ENCODE measurements at places on chromosomes 2 and 18.

DNA sequence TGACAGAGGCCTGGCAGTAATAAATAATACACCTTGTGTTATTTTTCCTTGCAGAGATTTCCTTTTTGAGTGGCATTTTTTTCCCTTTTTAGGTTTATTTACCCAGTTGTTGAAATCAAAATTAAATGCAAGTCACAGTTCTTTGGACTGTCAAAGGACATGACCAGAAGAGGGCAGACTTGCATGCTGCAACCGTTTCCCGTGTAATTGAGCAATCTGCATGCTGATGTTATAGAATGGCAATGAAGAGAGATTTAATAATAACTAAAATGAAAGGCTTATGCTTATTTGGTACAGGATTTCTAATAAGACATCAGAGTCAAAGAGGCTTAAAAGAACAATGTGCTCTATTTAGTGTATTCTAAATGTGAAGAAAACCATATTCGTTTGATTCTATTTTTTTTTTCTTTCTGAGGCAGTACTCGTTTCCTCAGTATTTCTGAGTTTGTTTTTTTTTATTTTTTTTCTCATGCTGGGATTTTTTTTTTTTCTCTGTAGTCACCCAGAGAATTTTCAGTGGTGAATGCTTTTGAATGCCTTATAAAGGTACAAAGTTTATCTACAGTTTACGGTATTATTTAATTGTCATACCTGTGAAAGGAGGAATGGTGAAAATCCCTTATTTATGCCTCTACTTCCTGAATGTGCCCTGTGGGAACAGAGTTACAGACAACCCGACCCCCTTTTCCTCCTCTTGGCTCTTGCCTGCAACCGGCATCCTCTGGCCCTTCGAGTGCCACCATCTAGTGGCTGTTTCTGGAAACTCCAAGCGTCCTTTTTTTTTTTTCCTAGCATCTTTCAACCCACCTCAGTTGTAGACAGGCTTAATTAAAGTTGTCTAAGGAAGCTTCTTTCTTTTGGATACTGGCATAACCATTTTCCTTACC lies 368.5 kb downstream of the LRRTM1 start:
- no peak for DNase-seq

DNA sequence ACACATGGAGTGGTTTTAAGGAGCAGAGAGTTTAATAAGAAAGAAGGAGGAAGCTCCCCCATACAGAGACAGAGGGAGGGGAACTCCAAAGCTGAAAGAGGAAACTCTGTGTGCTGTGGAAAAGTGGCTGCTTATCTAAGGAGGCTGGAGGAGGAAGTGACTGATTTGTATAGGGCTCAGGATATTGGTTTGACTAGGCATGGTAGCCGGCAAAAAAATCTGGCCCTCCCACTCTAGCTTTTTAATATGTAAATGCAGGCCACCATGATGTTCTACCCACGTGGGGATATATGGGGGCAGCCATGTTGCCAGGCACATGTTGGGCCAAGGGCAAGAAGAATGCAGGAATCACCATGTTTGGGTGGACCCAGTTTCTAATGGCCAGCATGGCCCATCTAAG lies 64.3 kb downstream of the HNMT start:
- DNase-seq: peak; percentile 2

DNA sequence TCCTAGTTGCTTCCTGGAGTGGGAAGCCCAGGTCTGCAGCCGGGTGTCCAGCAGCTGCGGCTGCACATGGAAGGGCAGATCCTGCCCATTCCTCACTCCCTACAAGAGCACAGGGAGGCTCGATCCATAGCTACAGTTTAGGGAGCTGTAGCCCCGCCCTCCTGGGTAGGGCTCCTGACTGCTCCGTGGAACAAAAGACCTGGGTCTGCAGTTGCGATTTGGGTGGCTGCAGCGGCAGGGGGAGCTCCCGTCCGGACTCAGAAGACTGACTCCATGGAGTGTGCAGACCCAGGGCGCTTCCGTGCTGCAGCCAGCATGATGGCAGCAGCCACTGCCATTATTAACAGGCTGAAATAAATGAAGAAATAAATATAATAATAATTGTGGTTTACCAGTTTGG lies 157.3 kb downstream of the CTNNA2 start:
- no peak for DNase-seq

DNA sequence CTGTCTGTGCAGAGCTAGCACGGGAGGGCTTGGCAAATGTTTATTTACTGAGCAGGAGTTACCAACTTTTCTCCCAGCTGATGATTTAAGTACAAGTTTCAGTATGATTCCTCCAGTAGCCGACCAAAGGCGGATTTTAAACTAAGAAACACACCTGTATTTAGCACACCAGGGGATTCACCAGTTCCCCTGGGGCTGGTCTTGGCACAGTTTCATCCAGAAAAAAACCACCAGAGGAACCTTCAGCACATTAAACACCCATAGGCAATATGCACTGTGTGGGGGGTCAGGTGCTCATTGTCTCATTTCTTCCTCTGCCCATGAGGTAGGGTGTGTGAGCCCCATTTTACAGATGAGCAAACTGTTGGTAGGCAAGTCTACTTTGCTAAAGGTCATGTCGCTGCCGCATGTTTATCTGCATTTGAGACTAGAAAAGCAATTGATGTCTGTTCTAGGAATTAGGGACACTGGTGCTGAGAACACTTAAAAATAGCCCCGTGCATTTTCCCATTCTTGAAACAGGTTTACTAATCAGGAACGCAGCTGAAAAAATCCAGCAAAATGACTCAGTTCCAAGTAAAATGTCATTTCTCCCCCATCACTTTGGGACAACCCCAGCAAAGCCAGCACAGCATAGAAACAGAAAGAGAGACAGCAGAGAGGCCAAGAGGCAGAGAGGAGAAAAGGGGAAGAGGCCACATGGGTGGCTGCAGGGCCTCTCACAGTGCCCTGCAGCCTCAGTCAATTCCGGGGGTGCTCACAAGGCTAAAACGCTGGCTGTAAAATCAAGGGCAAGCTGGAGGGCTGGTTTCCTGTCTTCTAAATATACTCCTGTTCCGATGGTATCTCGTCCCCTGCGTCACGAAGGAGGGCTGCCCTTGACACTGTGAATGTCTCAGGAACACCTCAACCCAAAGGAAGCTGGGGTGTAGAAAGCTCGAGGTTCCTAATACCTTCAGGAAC lies 166.8 kb upstream of the ID2 start:
- DNase-seq: peak; percentile 35

DNA sequence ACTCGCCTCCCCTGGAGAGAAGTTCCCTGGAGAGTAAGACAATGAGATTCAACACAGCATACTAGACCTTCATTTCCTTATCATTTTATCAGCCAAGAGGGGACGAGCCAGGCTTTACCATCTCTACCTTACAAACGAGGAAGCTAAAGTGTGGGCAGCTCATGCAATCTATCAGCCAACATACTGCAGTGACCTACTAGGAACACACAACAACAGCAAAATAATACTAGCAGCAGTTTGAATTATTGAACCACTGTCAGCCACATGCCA lies 60.0 kb upstream of the TEX51 start:
- no peak for DNase-seq

- DNase-seq: no peak
Observed at GRCh38 chr2:106828119-106828518, 57.8 kb downstream of the ST6GAL2 start.

DNA sequence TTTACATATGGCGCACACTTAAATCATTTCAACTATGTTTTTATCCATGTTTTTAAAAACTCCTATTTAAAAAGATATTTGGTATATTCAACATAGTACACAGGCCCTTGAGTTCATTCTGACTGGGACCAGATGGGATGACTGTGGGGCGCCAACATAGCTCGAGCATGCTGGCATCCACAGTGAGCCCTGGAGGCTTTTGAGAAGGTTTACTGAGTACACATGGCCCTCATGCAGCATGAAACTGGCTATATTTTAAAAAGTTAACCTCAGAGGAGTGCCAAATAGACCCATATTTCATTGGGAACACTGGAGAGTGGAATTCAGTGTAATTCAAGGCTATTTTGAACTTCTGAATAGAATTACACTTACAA lies 83.6 kb downstream of the CCDC85A start:
- DNase-seq: no peak

- DNase-seq: no peak
Observed at GRCh38 chr18:79476918-79477571, 81.3 kb downstream of the NFATC1 start.

GRCh38 chr2:37263839-37264238 lies 32.4 kb downstream of the NDUFAF7 start:
- DNase-seq: no peak

DNA sequence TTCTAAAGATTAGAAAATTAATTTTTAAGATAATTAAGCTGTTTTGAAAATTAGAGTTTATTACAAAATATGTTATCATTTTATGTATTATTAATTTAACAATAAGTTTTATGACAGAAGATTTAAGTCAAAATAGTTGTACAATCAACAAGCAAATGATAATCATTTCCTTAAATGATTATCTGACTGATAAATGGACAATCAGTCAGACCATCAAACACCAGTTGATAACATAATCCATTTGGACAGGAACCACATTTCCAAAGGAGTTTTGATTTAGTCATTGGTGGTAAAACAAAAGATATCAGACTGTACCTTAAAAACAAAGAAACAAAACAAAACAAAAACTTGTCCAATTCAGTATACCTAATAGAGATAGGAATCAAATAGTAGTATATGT lies 1.9 kb downstream of the TFPI start:
- no peak for DNase-seq

DNA sequence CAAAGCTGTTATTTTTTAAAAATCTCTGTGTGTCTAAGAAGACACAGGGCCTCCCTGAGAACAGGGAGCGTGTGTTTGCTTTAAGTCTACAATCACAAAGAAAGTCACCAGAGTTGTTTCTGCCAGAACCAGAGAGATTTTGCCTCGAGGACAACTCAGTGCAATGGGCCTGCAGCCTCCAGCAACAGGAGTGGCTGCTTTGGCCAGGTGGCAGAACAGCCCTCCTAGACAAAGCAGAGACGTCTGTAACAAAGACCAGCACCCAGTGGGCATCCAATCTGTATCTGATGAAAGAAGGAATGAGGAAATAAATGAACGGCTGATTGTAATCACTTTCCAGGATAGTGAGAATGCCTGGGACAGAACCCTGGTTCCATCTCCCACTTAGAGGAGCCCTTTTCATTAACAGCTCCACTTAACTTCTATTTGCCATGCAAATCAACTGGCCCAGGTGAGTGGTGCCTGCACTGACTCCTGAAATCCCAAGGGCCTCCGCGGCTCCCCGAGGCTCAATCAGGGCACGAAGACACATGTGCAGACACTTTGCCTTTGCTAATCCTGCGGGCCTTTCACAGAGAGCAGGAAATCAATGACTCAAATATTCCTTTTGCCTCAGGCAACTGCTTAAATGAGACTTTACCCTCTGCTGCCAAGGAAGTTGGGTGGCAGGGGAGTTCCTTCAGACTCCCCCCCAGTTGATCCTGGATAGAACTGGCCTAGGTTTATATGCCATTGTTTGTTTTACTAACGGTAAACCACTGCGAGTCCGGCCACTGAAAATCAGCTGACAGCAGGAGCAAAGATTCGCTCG lies 146.5 kb downstream of the CABLES1 start:
- no peak for DNase-seq

GRCh38 chr18:80175451-80176204 lies 66.6 kb downstream of the ADNP2 start:
- DNase-seq: no peak

DNA sequence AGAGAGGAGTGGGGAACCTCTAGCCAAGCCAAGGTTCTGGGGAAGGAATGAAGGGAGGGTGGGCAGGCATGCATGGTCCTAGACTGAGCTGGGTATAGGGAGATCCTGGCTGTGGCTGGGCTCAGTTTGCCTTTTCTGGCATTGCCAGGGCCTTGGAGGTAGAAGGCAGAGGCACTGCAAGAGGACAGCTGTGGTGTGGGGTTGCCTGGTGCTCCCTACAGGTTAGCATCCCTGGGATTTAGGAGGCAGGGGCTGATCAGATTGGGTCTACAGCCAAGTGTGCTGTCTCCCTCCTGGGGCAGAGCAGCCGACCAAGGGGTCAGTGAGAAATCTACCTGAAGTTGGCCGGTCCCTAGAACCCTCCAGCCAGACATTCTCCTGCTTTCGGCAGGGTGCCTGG lies 15.9 kb downstream of the ABCG8 start:
- DNase-seq: no peak

- no peak for DNase-seq
Observed at GRCh38 chr2:28600181-28600580, 104.3 kb downstream of the PLB1 start.

GRCh38 chr2:169073963-169074751 lies 4.8 kb downstream of the DHRS9 start:
- DNase-seq: no peak

DNA sequence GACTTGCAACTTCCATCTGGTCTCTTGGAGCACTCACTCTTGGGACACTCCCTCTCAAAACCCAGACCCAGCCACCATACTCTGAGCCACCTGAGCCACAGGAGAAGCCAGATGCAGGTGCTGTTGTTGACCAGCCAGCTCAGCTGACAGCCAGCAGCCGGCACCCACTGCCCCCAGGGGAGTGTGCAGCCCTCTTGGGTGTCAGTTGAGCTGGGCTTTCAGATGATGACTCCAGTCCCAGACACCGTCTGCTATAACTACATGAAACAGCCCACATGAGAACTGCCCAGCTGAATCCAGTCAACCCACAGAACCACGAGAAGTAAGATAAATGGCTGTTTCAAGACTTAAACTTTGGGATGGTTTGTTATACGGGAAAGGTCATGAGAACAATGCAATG lies 10.7 kb upstream of the IGFBP2 start:
- no peak for DNase-seq

DNA sequence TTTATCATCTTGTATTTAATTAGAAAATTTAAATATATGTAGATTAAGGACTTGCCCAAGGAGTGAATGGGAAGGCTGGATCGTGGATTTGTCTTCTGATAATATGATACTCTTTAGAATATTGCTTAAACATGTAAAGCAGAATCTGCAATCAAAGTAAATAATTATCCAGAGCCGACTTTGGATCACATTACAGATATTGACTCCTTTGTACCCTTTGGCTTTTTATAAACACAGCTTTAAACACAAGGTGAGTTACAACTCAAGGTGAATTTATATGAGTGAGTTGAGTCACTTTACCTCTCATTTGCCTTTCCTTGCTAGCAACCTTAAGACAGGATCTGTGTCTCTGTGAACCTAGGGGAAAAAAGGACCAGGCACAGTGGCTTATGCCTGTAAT lies 37.7 kb upstream of the SLC25A52 start:
- DNase-seq: no peak

GRCh38 chr18:28003451-28003850 lies 173.5 kb downstream of the CDH2 start:
- no peak for DNase-seq

DNA sequence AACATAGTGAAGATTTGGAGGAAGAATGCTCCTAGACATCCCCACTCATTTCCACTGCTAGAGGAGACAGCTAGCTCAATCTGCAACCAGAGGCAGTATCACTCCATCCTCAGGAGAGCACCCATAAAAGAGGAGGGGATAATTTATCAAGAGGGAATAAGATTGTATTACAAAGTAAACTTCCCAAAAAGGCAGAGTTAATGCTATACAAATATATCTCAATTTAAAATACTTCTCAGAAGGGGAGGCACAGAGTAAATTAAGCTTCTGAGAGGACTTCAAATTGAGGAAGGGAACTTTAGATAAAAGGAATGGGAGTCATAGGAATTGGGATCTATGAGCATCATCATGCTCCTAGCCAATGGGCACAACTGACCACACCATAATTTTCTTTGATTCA lies 29.1 kb downstream of the EXOC6B start:
- DNase-seq: no peak

GRCh38 chr2:880201-880970 lies 70.3 kb upstream of the SNTG2 start:
- DNase-seq: no peak

GRCh38 chr18:36249392-36249791 lies 48.1 kb upstream of the FHOD3 start:
- DNase-seq: no peak

All from bone marrow (tissue), 2 donors.